Activated T-cell treated with anti-CD3 and anti-CD28 coated beads for 1 hour (primary cell): ENCODE measurements at places on chromosomes 3 and 15.

GRCh38 chr3:180018543-180018942 lies 18.2 kb downstream of the PEX5L start:
- DNase-seq: no peak

- no peak for DNase-seq
These were observed 56.7 kb upstream of the TSC22D2 start for GRCh38 chr3:150351398-150351797.

- no peak for DNase-seq
These were observed 66.4 kb upstream of the GOLIM4 start for GRCh38 chr3:168162172-168162571.

- DNase-seq: peak; percentile 64
These were observed at the start of gene LYSMD2 for GRCh38 chr15:51737522-51738305. Gene LYSMD2 (minus strand): TSS chr15:51737655. CDS start chr15:51737622, 33 bp downstream.
